ENCODE measurements at places on chromosomes 5 and 9. TPM values are rescaled to one million over a fixed set of nuclear protein-coding genes. Genes with fewer than 3 reads are reported as not detected.

ANAPC2 gene
- total RNA-seq = 48.1 TPM

DNA sequence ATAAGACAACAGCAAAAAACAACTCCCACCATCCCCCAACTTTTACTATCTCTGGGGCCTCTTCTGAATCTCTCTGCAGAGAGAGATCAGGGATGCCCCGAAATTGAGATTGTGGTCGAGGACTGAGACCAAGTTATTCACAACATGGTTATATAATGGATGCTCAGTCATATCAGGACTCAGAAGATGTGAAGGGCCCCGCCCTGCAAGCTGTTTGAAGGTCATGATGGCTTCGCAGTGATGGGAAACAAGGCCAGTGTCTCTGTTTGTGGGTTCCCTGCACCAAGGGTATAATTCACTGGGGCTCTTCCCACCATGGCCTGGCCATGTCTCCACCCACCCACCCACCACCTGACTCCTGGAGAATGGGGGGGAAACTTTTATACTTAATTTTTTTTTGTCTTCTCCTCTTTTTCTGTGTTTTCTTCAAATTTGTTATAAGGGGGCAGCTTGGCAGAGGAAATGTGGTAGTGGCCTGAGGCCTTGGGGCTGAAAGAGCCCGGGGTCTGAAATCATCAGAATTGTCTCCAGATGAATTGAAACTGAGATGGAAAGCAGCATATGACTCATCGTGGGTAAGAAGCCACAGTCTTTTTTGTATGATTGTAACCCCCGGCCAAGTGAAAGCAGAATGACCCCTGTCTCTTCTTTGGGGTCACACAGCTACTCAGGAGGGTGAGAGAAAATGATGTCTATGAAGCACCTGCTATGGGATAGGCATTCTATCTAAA lies 15.0 kb upstream of the TEX48 start:
- DNase-seq = peak; percentile 73

GRCh38 chr5:76528547-76529331 lies 94.5 kb downstream of the F2RL2 start:
- no peak for DNase-seq

GRCh38 chr5:79955941-79956670 lies 35.0 kb downstream of the MTX3 start:
- no peak for DNase-seq

All from activated naive CD4-positive, alpha-beta T cell treated with anti-CD3 and anti-CD28 coated beads, Interleukin-2, amount 50 U/mL, for 72 hours (primary cell).